ENCODE measurements at places on chromosomes 3 and 15. TPM values are rescaled to one million over a fixed set of nuclear protein-coding genes. Genes with fewer than 3 reads are reported as not detected.
A peak's percentile ranks its signal among the peaks of the same experiment; 100 is the strongest.

GRCh38 chr15:38406436-38406835 is 47.5 kb upstream of the FAM98B start:
- H3K4me1 ChIP-seq = no peaks in the 10 kb centered on the region
- no peak overlapping the region for H3K4me3 ChIP-seq
- H3K27me3 ChIP-seq = peaks cover 42% of the 10 kb centered on the region
- no peaks in the 10 kb centered on the region for H3K36me3 ChIP-seq
- H3K27ac ChIP-seq = no peak overlapping the region

- peaks cover 22% of the 10 kb centered on the region for H3K27me3 ChIP-seq
- no peak for DNase-seq
- H3K27ac ChIP-seq = no peak overlapping the region
- H3K4me3 ChIP-seq = no peak overlapping the region
- H3K4me1 ChIP-seq = peaks cover 13% of the 10 kb centered on the region
Observed at GRCh38 chr15:75731248-75732151, 18.9 kb upstream of the CSPG4 start.

DNA sequence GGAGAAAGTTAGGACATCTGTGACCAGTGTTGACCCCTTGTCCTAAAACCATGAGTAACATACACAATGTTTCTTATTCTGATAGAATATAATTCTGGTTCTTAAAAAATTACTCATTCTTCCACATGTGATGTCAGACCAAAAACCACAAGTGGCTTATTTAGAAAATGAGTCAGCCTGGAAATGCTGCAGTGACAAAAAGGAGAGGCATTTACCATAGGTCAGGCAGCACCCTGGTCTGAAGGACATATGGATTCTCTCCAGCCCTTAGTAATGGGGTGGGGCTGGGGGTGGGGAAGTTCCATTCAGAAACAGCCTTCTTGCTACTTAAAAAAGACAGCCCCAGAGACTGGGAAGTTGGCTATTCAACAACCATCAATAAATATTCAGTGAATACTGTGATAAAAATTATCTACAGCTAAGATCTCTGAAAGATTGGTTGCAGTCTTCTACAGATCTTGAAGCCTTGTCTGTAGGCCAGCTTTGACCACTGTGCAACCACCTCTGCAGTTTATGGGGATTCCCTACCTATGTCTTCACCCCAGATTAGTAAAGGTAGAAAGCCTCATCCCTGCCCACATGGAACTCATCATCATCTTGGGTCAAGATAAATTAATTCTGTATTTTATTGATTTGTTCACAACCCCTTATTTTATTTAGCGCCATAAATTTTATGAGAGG is 34.9 kb upstream of the TIMP4 start:
- peak overlapping the region; percentile 78 for H3K27ac ChIP-seq
- H3K4me1 ChIP-seq = peaks cover 52% of the 10 kb centered on the region
- H3K27me3 ChIP-seq = no peaks in the 10 kb centered on the region
- H3K36me3 ChIP-seq = no peaks in the 10 kb centered on the region

DNA sequence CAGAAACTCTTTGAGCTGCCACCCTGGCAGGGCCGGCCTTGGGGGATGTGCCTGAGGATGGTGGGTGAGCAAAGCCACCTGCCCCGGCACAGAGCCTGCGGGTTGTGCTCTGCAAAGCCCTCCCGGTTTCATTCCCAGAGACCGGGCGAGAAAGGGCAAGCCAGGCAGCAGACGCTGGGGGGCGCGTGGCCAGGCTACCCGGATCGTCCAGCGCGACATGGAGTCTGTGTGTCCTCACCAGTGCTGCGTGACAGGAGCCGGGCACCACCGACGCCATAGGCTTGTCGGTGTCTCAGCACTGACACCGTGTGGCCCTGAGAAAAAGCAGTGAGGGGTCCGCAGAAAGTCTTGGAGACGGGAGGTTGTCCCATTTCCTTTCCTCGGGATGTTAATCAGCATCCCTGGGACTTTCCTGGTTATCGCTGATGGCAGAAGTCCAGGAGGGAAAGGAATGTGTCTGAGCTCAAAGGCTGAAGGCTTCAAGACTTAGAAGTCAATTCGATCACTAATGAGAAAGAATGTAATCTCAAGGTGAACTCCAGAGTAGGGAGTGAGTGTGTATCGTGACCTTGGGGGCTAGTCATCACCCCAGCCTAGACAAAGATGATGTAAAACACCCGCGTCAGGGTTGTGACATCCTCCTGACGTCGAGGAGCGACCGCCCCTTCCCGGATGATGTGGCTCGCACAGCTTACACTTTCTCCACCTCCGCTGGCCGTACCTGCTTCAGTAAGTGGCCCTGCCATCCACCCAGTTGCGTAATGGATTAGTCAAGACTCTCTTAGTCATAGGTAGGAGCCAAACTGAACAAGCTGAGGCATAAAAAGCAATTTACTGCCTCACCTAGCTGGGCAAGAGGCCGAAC is 36.3 kb upstream of the PLA2G4E start:
- peaks cover 24% of the 10 kb centered on the region for H3K4me1 ChIP-seq
- no peaks in the 10 kb centered on the region for H3K36me3 ChIP-seq
- H3K4me3 ChIP-seq = peak overlapping the region; percentile 48
- no peak overlapping the region for H3K27ac ChIP-seq
- peaks cover 45% of the 10 kb centered on the region for H3K27me3 ChIP-seq
- DNase-seq = peak; percentile 65

- no peak for DNase-seq
- H3K36me3 ChIP-seq = no peaks in the 10 kb centered on the region
- H3K27ac ChIP-seq = no peak overlapping the region
- peaks cover 13% of the 10 kb centered on the region for H3K4me1 ChIP-seq
- no peak overlapping the region for H3K4me3 ChIP-seq
- H3K27me3 ChIP-seq = no peaks in the 10 kb centered on the region
Observed at GRCh38 chr3:46906471-46907058, 29.0 kb downstream of the PTH1R start.

DNA sequence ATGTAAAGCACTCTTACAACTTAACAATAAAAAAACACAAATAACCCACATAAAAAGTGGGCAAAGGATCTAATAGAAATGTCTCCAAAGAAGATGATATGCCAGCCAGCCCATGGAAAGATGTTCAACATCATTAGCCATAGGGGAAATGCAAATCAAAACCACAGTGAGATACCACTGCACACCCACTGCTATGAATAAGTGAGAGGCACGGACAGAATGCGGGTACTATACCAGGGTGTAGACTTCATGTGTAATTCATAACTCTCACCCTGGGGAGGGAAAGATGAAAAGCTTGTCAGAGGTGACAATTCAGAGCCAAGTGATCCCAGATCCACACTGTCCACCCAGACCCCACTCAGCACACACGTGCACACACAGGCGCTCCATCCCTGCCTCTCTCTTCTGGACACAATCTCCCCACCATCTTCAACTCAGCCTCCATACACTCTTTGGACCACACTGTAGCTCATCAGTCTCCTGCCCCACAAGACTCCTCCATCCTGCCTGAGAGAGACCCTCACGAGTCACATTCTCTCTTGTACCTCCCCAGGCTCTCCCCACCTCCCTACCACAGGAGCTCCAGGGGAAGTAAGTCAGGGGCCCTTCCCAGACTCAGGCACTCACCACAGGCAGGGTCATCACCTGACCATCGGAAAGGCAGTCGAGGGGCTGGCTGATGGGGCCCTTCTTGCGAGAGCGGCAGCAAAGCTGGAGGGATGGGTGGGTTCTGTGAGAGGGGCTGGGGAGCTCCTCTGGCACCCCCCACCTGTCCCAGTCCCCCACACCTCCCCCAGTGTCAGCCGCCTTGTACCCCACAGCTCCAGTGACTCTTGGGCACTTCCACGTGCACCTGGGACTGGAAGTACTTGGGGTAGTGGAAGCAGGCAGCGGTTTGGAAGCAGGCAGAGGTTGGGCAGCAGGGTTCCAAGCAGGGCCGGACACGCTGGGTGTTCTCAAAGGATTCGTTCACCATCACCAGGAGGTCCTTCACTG is 21.3 kb downstream of the PLA2G4E start:
- H3K4me3 ChIP-seq = no peak overlapping the region
- H3K27me3 ChIP-seq = peaks cover 5% of the 10 kb centered on the region
- DNase-seq = no peak

GRCh38 chr3:129187857-129188256 is 4.2 kb upstream of the CNBP start:
- no peaks in the 10 kb centered on the region for H3K27me3 ChIP-seq
- no peak overlapping the region for H3K27ac ChIP-seq
- H3K4me3 ChIP-seq = no peak overlapping the region
- peaks cover 25% of the 10 kb centered on the region for H3K4me1 ChIP-seq
- DNase-seq = no peak

DNA sequence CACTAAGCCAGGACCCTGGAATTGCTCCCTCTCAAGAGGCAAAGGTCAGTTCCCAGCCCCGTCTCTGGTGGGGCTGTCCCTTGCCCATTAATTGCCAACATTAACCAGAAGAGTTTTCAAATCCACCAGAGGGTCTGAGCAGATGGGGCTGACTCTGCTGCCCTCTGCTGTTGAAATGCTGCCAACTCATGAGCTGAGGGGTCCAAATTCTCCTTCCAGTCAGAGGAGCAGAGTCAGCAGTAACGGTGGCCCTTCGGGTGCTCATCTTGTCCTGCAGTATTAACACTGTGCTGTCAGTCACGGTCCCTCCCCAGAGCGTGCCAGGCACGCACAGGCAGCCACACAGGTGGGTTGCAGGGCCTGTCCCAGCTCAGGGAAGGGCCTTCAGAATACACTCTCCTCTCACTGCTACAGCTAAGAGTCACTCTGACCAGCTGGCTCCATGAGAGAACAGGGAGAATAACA is 10.7 kb upstream of the SPTBN5 start:
- H3K27ac ChIP-seq = peak overlapping the region; percentile 52
- H3K4me1 ChIP-seq = peaks cover 13% of the 10 kb centered on the region
- no peaks in the 10 kb centered on the region for H3K27me3 ChIP-seq
- H3K4me3 ChIP-seq = no peak overlapping the region
- peak; percentile 80 for DNase-seq

DNA sequence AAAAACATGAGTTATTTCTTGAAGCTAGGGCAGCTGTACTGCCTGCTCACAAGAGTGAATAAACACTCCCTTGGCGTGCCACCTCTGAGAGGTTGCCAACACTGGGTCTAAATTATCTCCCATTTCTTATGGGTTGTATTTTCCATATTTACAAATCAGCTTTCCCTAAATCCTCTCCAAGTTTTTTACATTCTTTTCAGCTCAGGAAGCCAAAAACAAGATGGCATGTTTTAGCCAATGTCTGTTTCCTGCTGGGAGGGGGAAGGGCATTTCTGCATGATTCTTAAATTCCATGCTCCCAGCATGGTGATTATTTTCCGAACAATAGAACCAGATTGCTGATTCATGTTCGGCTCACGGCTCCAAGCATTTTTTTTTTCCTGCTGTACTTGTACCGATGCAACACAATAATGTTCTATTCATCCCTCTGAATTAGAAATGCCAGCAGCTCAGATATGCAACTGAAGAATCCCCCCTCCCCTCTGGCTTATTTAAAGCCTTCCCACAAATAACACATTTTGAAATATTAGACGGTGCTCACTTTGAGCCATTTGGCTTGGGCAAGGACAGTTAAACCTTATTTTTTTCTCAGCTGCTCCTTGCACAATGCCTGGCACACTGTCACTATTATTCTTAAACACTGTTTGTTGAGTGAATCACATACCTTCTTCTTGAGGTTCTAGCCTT is 252.5 kb downstream of the THRB start:
- no peaks in the 10 kb centered on the region for H3K4me1 ChIP-seq
- no peak overlapping the region for H3K4me3 ChIP-seq
- no peak for DNase-seq
- H3K27ac ChIP-seq = no peak overlapping the region
- no peaks in the 10 kb centered on the region for H3K36me3 ChIP-seq

Gene ZNF662
- 0.40 TPM for total RNA-seq
